ENCODE measurements at places on chromosomes 7 and 10.

DNA sequence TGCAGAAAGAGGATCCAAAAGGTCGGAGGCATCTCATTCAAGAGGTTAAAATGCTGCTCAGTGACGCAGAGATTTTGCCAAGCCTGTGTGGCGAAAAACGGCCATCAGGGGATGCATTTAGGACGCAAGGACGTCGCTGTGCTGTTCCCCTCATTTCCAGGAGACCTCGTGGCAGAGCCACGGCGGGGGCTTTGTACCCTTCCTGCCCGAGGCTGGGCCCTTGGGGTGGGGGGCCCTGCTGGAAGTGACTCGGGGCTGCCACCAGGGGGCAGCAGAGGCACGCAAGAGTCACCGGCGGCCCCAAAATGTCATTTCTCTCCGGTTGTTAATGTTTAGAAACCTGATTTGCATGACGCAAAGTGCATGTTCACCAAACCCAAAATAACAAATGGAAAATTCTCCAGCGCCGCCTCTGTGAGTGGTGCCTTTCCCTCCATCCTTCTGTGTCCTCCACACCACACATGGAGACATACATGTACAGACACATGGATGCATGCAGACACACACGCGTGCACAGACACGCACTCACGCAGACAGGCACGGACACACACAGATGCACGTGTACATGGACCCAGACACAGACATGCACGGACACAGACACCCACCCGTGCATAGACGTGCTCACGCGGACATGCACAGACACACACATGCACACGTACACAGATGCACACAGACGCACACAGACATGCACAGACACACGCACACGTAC, 51.0 kb upstream of the NKX6-2 start:
- no peak for DNase-seq

DNA sequence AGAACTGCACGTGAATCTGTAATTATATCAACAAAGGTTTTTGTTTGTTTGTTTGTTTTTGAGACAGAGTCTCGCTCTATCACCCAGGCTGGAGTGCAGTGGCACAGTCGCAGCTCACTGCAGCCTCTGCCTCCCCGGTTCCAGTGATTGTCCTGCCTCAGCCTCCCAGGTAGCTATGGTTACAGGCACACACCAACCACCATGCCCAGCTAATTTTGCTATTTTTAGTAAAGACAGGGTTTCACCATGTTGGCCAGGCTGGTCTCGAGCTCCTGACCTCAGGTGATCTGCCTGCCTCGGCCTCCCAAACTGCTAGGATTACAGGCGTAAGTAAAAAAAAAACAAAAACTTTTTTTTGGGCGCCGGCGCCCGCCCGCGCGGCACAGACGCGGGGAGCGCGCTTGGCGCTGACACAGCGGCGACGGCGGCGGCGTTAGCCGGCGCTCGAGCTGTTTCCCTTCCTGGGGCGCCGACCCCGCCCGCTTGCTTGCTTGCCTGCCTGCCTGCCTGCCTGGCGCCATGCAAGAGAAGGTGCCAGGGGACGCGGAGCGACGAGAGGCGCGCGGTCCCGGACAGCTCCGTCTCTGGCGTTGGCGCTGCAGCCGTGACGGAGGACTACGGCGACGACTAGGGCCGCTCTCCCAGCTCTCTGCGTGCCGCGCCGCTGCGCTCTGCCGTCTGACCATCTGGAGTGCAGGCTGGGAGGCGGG, 171.4 kb upstream of the NUPR2 start:
- DNase-seq: no peak

DNA sequence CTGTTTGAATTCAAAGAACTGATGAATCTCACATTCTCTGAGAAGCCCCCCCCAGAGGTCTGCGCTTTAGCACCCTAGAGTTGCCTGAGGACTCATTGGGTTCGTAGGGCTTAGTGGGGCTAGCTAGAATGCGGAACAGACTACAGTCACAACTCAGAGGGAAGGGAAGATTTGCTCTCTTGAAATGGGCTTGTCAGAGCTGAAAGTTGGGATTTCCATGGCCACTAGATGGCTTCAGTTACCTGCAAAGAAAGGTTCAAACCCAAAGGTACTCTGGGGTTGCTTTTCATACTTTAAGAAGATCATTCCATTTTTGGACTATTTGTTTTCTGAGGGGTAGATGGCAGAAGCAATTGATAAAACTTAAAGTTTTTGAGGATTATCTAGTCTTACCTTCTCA, 205.0 kb downstream of the BBS9 start:
- no peak for DNase-seq

- no peak for DNase-seq
Measured at GRCh38 chr7:644381-645305, 81.9 kb upstream of the DNAAF5 start.

- DNase-seq: no peak
Measured at GRCh38 chr7:38746438-38746837, 115.3 kb upstream of the AMPH start.

- no peak for DNase-seq
Measured at GRCh38 chr10:126373147-126373546, 15.1 kb downstream of the ADAM12 start.

GRCh38 chr7:137343281-137343841, at the start of gene PTN:
PTN (minus strand) TSS chr7:137343733; CDS start chr7:137254973, 88,760 bp downstream.
- no peak for DNase-seq

DNA sequence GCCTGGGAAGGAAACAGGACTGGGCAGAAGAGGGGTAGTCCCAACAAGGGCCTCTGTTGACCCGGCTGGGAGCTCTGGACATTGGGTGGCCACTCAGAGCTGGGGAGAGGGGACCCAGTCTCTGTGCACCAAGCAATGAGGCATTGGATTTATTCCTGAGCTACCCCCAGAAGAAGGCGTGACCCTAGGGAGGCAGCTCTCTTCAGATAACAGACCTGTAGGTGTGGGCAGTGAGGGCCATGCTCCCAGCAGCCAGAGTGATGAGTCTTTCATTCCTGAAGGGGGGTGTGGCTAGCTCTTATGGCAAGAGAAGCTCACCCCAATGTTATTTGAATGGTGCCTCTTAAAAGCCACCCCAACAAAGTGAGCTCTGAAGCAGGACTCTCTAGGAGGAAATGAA, 20.4 kb downstream of the TEX36 start:
- DNase-seq: no peak

DNA sequence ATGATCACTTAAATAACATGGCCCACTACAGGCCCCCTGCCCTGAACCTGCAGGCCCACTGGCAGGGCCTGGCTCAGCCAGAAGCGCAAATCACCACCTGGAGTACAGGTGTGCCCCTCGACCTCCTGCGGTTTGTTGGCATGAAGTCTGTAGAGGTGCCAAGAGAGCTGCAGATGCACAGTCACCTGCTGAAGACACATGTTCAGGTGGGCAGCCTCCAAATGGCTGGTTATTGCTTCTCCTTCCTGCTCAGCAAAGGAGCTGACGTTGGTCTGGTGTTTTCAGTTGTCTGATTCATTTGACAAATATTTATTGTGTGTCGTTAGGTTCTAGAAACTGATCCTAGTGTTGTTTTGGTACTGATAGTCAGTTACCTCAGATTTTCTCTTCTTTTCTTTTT, 29.0 kb downstream of the DHTKD1 start:
- no peak for DNase-seq

DNA sequence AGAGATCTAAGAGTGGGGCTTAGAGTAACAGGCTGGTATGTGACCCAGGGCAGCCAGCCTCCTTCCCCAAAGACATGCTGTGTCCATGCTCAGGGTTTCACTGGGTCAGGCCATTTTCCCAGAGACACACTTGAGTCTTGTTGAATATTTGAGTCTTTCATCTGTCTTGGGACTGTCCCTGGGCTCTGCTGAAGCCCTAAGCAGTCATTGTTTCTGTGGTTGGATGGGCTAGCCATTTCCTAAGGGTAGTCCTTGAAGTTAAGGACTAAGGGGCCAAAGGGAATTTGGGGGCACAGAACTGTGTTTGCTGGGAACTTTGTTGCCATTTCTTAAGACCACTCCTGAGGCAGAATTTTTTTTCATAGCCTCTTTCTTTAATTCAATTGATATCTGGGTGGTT, 98.4 kb upstream of the SAMD8 start:
- DNase-seq: no peak

DNA sequence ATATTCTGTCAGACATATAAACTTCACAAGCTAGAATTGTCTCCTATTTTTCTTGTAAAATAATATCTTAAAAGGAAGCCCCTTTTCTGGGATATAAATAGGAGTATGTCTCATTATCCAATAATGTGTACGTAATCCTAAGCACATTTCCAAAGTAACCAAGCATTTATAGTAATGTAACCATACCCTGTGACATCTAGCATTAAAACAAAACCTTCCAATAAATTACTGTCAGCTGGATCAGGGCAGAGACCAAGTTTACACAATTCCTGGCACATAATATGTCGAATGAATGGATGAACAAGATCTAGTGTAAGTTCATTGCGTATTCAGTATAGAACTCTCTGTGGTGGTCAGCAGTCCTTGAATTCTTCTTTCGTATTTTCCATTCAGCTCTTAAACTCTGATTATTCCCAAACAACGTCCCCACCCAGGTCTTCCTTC, 14.3 kb downstream of the CPED1 start:
- DNase-seq: no peak

DNA sequence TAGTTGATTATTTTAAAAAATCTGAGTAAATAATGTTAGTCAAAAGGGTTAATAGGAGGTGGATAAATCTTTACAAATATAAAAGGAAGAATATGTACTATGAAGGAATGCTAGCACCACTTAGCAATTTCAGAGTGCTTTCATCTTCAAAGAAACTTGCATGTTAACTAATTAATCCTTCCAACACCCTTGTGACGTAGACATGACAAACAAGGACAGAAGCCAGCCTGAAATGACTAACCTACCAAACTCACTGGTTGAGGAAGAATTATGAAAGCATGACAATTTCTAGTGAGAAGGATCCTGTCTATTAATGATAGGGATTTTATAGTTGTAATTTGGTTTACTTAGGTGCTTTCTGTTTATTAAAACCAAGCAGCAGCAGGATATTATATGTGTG, 468.0 kb upstream of the FZD8 start:
- DNase-seq: no peak

- DNase-seq: no peak
Measured at GRCh38 chr10:118950997-118951637, 78.4 kb upstream of the NANOS1 start.

DNA sequence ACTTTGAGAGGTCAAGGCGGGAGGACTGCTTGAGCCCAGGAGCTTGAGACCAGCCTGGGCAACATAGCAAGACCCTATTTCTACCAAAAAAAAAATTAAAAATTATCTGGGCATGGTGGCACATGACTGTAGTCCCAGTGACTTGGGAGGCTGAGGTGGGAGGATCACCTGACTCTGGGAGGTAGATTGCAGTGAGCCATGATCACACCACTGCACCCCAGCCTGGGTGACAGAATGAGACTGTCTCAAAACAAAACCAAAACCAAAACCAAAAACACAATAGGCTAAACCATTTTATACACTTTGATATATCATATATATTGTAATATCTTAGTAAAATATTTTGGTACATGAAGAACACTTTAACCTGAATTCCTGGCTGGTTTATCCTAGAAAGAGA, 101.6 kb downstream of the RAPGEF5 start:
- DNase-seq: no peak

- no peak for DNase-seq
Measured at GRCh38 chr10:133343558-133343957, 3.6 kb upstream of the PRAP1 start.

DNA sequence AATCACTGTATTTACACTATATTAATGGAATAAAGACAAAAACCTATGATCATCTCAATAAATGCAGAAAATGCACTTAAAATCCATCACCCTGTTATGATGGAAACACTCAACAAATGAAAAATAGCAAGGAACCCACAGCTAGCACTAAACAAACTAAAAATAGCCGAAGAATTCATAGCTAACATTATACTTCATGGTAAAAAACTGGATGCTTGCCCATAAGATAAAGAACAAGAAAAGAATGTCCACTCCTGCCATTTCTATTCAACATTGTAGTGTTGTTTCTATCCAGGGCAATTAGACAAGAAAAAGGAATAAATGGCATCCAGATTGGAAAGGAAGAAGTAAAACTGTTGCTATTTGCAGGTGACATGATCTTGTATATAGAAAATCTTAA, 142.1 kb downstream of the STK31 start:
- DNase-seq: no peak

DNA sequence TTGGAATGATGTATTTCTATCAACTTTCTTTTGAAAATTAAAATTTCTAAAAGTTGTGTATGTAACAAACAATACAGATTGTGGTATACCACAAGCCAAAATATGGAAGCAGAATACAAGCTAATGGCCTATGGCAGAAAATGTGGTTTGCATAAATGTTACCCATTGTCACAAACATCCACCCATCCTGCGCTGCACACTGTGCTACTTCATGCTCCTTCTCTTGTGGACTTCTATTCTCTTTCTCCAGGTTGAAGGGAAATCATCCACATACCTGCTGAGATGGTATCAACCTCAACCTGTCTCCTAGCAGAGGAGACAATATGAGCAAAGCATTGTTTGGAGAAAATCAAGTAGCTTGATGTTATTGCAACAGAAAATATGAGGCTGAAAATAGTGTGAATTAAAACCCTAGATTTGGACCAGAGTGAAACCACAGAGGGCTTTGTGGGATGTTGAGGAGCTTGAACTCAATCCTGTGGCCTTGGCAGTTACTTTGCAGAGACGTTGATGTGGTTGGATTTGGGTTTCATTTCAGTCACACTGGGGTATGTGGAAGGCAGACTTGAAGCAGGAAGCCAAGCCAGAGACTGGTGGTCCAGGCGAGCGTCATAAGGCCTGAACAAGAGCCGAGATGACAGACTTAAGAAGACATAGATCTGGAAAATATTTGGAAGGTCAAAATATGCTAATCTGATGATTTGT, 63.8 kb downstream of the ICA1 start:
- DNase-seq: peak; percentile 84

DNA sequence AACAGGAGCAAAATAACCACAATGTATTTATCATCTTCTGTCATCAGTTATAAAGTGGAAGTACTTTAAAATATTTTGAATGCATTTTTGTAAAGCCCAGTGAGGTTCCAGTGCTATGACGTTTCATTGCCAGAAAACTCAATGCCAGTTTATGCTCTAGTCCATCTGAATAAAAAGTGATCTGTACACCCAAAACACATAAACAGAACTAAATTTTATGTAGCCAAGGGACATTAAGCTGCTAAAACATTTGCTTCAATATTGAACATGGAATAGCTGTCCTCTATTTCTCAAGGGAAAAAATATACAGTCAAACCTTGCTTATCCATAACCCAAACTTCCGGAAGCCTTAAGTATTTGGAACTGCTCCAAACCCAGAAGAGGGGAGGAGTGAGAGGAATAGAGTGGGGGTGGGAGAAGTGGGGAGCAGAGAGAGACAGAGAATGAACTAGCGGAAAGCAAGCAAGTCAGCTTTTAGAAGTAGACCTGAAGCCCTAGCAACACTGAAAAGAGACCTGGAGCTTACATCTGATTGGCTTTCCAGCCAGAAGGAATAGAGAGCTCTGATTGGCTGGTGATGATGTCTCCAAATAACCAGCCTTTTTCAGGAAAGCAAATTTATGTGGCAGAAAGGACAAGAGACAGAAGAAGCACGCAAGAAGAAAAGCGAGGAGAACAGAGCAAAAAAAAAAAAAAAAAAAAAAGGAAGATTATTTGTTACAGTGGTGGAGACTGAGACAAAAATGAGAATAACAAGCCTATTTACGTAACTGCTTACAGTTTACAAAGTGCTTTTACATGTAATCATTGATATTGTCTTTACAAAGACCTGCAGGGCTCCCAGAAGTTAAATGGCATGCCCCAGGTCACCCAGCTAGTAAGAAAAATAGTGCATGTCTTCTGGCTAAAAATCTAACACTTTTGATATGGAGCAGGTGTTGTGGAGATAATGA, 196.0 kb downstream of the RNLS start:
- peak; percentile 68 for DNase-seq
